ENCODE measurements at places on chromosomes 5 and 9. TPM values are rescaled to one million over a fixed set of nuclear protein-coding genes. Genes with fewer than 3 reads are reported as not detected.

DNA sequence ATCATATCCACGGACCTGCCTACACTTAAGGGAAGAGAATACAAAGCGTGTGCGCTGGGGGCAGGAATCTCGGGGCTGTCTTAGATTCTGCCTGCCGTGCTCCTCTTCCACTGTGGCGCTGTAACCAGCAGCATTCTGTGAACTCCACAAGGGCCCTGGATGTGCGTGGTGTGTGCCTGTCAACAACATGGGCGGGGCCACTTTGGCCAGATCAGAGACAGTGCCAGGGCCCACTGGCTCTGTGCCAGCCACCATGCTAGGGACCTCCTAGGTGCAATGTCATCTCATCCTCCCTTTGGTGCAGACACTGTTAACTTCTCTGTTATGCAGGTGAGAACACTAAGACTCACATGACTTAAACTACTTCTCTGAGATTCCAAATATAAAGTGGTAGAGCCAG, 113.7 kb downstream of the COL23A1 start:
- no peak for DNase-seq

- DNase-seq, result no peak
Observed at GRCh38 chr9:88745276-88746001, 210.5 kb downstream of the NXNL2 start.

The SAXO1 gene
- polyA plus RNA-seq, result 0.13 TPM

DNA sequence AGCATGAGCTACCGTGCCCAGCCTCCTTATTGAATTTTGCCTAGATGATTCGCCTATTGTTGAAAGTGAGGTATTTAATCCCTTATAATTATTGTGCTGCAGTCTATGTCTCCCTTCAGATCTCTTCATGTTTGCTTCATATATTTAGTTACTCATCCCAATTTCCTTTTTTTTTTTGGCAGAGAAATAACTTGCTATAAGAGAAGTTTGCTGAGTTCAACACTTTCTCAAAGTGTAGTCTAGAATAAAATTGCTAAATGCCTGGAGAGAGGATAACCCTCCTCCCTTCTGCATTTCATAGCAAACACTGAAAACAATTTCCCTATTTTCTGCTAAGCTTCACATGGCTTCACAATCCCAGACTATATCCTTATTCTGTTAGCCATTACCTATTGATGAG, 136.6 kb upstream of the CD180 start:
- DNase-seq, result peak; percentile 50

The CHSY3 gene
- polyA plus RNA-seq, result 4.8 TPM

The OR1Q1 gene
- polyA plus RNA-seq, result not detected

The IL33 gene
- polyA plus RNA-seq, result 27.9 TPM

GRCh38 chr5:78964889-78965288, 20.2 kb downstream of the ARSB start:
- DNase-seq, result peak; percentile 91

- no peak for DNase-seq
Observed at GRCh38 chr9:83775932-83776331, 41.6 kb downstream of the GKAP1 start.

The MCTP1 gene
- 7.0 TPM for polyA plus RNA-seq

- DNase-seq, result peak; percentile 66
Observed at GRCh38 chr9:15289603-15290002, 17.4 kb downstream of the TTC39B start.

The CCNJL gene
- 6.3 TPM for polyA plus RNA-seq

DNA sequence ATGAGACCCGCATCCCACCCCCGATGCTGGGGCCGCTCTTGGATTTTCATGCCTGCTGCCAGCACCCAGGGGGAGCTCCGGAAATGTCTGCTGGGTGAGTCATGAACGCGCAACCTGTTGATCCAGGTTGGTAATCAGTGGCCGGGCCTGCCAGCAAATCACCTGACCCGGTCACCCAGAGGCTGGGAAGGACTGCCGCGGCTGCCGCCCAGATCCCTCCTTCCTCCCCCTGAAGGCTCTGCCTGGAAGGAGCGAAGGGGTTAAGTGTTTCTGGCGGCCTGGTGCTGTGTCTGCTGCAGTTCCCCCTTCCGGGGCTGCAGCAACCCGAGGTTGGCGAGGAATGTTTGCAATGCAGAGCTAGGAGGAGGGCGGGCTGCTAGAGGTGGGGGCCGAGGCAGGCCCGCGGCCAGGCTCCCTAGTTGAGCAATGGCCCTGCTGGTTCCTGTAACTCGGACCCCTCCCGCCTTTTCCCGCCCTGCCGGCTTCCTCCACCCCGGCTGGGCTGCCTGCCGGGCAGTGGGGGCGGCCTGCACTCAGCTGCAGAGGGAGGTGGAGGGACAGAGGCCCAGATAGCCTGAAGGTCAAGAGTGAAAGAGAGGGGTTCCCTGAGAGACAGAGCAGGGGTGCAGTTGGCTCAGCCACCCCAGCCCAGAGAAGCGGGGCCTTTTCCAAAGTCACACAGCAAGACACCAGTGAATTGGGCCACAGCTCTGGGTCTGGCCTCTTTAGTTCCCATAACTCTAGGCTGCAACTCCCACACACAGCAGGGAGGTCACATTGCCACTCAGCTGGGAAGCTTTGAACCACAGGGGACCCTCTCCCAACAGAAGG, 156.3 kb upstream of the IER5L start:
- DNase-seq, result peak; percentile 97

All from muscle of leg (tissue), 16 donors.